ENCODE measurements at places on chromosomes 4 and X.
A peak's percentile ranks its signal among the peaks of the same experiment; 100 is the strongest.

GRCh38 chr4:111838406-111838930 is 306.8 kb upstream of the FAM241A start:
- no peak for DNase-seq

DNA sequence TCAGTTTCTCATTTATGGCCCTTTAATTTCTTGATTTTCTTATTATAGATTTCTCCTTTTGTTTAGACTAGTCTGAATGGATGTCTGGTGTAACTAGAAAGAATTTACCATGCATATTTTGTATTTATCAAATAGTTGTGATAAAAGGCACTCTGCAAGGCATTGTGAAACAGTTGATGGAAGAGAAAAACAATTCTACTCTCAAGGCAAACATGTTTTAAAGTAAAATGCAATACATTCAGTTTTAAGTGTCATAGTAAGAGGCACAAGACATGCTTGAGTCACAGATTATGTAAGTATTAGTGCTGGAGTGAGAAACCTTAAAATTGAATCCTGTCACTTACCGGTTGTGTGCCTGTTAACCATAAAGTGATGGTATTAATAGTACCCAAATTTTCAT is 283.3 kb upstream of the DKK2 start:
- DNase-seq: no peak

DNA sequence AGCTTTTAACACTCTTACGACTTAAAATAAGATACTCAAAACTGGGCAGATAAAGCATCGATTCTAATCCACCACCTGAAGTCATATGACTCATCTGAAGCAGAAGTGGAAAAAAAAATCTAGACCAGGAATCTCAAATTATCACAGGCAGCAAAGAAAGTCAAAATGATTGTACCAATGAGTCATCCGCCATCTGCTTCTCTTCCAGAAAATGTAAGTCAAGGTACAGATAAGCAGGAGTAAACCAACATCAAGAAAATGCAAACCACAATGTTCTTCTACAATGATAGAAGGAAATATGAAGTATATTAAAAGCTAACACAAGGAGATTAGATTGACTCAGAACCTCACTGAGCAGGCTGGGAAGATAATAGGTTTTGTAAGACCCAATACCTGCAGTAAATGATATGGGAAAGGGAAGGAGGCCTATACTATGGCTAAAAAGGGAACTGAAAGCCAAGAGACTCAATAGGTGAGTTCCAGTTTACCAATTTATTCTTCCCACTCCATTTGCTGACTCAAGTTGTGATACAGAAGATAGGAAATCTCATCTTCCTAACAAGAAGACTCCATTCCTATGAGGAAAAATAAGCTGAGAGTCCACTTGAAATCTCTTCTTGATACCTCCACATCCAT is 88.4 kb upstream of the TET2 start:
- no peak for DNase-seq

DNA sequence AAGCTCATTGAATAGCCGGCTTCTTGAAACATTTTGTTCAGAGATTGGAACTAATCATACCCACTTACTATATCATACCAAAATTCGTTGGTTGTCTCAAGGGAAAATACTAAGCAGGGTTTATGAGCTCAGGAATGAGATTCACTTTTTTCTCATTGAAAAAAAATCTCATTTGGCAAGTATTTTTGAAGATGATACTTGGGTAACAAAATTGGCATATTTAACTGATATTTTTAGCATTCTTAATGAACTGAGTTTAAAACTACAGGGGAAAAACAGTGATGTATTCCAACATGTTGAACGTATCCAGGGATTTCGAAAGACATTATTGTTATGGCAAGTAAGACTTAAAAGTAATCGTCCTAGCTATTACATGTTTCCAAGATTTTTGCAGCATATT is 6.4 kb downstream of the FAM200B start:
- no peak for DNase-seq

GRCh38 chrX:52363247-52363883 is 5.5 kb upstream of the XAGE2 start:
- no peak for DNase-seq

- no peak for DNase-seq
Measured at GRCh38 chr4:26204911-26205370, 115.9 kb upstream of the RBPJ start.

GRCh38 chrX:129510331-129510730 is 13.0 kb downstream of the SMARCA1 start:
- no peak for DNase-seq

DNA sequence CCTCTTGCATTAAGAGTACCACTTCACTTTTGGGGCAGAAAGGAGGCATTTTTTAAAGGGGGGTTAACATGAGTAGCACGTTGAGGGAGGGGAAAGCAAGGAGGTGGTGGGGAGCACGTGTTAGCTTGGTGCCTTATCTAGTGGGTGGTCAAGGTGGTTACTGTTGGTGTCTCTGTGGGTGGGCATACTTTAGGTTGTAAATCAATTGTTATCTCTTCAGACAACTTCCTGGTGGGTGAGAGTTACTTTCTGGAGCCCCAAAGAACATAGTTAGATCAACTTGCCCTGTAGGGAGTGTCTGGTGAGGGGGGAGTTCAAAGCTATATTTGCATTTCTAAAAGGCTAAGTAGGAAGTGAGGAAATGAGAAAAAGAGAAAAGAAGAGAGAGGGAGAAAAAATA is 297.7 kb upstream of the CLNK start:
- DNase-seq: no peak

GRCh38 chrX:24216037-24216436 is 66.5 kb downstream of the ZFX start:
- no peak for DNase-seq

DNA sequence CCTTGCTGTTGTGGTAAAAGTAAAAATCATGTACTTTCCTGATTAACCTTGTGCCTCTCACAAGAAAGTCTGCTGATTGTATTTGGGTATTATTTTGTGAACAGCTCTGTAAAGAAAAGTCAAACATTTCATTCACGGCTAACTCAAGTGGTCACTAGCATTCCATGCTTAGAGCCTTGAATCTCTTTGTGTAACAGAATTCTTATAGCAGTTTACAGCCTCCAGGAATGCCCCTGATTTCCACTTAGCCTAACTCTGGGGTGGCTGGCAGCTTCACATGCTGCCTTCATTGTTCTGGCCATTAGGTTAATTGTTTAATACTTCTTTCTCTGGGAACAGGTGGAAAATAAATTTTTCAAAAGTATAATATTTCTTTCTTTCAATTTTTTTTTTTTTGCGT is 226.7 kb downstream of the RBMX2 start:
- DNase-seq: no peak

- peak; percentile 6 for DNase-seq
Measured at GRCh38 chrX:76279007-76279406, 106.1 kb downstream of the PBDC1 start.

GRCh38 chr4:8295471-8295870 is 25.9 kb downstream of the HTRA3 start:
- no peak for DNase-seq
